SJSA1 (cell line): ENCODE measurements at places on chromosomes 7 and 10. TPM values are rescaled to one million over a fixed set of nuclear protein-coding genes. Genes with fewer than 3 reads are reported as not detected.
A peak's percentile ranks its signal among the peaks of the same experiment; 100 is the strongest.

Gene MMP21
- not detected in 2 replicates for total RNA-seq

Gene OGDHL
- not detected in 2 replicates for total RNA-seq

Gene PGAM2
- 0.13 TPM in 1 of 2 replicates, not detected in the other for total RNA-seq

Gene GPR85
- total RNA-seq, result 2.3 and 7.1 TPM in 2 replicates

Gene ELN
- not detected in 2 replicates for total RNA-seq

Gene UNCX
- not detected in 2 replicates for total RNA-seq

Gene NUB1
- total RNA-seq, result 50.6 and 50.7 TPM in 2 replicates

Gene DCLRE1A
- total RNA-seq, result 10.6 and 14.6 TPM in 2 replicates

Gene ECHS1
- total RNA-seq, result 106 and 145 TPM in 2 replicates

Gene ADAM22
- 0.06 and 0.29 TPM in 2 replicates for total RNA-seq

Gene TCERG1L
- not detected in 2 replicates for total RNA-seq

GRCh38 chr10:64271508-64271907 is 750.3 kb downstream of the REEP3 start:
- no peak for DNase-seq

- no peak for DNase-seq
These were observed 198.3 kb downstream of the ADRA2A start for GRCh38 chr10:111275091-111275490.

DNA sequence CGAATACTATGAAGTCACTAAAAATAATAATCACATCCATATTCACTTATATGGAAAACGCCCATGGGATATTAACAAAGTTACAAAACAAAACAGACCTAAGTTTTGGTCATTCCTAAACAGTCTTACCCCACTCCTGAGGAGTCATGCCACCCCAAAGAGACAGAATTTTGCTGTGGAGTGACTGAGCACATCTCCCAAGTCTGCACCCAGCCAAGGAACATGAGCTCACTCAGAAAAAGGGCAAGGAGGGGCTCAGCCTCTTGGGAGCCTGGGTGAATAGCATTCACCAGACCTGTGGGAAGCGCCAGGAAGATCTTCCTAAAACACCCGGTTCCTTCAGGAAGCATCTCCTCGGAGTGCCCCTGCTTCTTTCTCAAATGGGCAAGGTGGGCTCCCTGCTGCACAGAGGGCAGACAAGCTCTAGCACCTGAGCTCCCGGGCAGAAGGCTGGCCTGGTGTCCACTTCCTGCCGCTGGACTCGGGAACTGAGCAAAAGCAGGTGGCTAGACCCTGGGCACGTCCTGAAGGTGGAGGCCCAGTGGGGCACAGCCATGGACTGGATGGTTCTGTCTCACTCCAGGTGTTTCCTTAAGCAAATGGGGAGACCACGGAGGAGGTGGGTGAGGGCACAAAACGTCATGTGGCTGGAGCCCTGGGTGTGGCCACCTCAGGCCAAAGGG is 31.0 kb downstream of the TNS3 start:
- no peak for DNase-seq

DNA sequence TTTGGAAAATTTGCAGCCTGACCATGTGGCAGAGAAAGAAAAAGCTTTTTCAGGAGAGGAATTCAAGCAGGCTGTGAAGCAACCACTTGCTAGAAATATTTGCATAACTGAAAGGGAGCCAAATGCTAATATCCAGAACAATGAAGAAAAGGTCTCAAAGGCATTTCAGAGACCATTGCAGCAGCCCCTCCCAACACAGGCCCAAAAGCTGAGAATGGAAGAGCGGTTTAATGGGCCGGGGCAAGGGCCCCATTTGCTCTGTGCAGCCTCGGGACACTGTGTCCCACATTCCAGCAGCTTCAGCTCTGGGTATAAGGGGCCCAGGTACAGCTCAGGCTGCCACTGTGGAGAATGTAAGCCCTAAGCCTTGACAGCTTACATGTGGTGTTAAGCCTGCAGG is 918.1 kb upstream of the POT1 start:
- no peak for DNase-seq

DNA sequence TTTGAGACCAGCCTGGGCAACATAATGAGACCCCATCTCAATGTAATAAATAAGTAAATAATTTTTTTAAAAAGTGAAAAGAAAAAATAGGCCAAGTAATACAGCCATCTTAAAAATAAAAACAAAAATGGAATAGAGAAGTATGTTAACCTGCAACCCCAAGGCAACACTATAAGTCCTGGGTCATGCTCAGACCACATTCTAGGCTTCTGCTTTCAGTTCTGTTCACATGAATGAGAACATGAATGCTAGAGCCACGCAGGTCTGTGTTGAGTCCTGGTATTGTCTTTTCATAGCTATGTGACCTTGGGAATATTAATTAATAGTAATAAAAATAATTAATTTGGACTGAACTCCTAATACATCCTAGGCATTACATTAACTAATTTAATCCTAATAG is 284.0 kb downstream of the AUTS2 start:
- DNase-seq, result no peak

DNA sequence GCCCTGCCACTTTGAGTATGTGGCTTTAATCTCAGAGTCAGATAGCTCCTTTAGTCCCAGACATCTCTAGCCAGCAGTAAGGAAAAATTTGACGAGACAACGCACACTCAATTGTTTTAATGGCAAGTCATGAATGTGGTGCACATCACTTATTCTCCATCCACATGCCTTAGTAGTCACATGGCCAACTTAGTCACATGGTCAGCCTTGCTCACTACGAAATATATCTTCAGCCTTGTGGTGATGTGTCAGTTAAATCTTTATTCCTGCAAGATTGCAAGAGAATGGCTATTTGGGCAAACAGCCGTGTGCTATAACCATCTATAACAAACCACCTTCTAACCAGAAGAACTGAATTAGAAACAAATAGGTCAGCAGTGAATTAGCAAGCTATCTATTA is 871.1 kb upstream of the CELF2 start:
- DNase-seq, result no peak

- no peak for DNase-seq
These were observed 199.1 kb upstream of the AKR1E2 start for GRCh38 chr10:4626919-4627318.

- DNase-seq, result no peak
These were observed 24.5 kb downstream of the SCD start for GRCh38 chr10:100371482-100372027.

GRCh38 chr10:21935439-21936023 is 68.0 kb downstream of the DNAJC1 start:
- DNase-seq, result no peak

DNA sequence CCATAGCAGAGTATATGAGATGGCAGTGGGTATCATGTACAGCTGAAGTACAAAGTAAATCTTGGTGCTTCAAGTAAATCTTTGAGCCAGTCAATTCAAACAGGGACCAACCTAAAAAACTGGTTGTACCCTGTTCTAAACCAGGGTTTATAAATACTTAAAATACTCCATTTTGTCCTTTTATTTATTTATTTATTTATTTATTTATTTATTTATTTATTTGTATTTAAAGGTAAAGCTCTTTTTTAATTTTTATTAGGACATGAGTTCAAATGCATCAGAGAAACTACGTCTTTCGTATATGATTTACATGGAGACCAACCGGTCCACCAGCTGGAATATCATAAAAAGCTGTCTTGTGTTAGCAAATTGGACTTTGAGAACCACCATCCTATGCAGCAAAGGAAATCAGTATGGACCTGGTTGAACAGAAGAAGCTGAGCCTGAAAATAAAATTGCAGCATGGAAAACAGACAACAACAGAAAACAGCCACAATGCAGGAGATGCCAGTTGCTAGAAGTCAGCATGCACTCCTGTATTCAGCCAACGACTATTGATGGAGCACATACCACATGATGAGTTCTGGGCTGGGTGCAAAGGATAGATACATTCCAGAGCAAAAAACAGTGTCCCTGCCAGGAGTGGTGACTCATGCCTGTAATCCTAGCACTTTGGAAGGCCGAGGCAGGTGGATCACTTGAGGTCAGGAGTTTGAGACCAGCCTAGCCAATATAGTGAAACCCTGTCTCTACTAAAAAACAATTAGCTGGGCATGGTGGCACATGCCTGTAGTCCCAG is 60.0 kb downstream of the PLXNA4 start:
- DNase-seq, result no peak

DNA sequence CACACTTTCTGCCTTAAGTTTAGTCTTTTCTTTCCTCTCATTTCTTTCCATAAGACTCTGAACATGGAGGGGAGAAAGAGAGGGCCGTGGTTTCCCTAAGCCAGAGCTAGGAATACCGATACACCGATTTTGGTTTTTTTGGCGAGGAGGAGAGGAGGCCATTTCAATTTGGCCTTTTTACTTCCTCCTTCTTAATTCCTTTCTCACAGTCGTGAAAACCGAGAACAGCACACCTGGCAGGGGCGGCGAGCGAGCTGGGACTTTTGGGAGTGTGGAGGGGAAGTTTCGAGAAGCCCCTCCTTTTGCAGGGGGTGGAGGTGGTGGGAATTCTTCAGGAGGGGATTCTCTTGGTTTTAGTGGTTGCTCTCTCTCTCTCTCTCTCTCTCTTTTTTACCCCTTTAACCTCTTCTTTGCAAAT is 6.2 kb downstream of the GATA3 start:
- no peak for DNase-seq

GRCh38 chr10:31770307-31770902 is 158.2 kb downstream of the ARHGAP12 start:
- DNase-seq, result peak; percentile 44

GRCh38 chr7:142445019-142445686 is 187.3 kb upstream of the PRSS58 start:
- no peak for DNase-seq

GRCh38 chr7:47677664-47678063 is 95.8 kb upstream of the TNS3 start:
- DNase-seq, result no peak

- DNase-seq, result no peak
These were observed 7.6 kb downstream of the NFKB2 start for GRCh38 chr10:102403115-102403514.

DNA sequence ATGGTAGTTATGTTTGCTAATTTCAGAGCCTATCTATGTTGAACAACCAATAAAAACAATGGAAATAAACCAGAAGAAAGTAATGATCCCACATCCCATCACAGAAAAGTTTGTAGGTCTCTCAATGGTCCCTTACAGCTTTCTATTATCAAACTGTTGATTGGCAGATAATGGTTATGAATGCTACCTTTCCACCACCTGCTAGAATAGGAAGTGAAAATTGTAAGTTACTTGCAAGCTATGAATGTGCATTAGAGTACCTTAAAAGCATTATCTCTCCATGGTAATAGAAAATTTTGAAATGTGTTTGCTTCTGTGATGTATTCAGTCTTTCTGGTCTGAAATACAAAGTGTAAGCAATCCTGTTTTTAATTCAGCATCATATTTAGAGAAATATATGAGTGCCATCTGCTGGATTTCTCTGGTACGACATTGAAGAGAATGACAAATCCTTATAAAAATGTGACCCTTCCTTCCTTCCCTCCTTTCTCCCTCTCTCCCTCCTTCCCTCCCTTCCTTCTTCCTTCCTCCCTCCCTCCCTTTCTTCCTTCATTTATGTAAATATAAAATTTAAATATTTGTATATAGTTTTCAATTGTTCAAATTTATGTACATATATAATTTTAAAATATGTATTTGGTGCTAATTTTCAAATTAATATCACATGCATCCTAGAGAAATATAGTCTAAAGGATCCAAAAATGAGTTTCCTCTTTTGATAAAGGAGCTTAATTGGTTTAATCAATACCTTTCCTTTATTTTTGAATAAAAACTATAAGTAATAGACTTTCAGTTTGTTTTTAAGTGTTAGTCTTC is 41.4 kb upstream of the PNLIPRP3 start:
- no peak for DNase-seq

GRCh38 chr7:12941512-12941911 is 254.1 kb downstream of the ARL4A start:
- DNase-seq, result no peak

- DNase-seq, result no peak
These were observed 33.7 kb downstream of the ZNF777 start for GRCh38 chr7:149427096-149427680.

- no peak for DNase-seq
These were observed 158.4 kb upstream of the NEBL start for GRCh38 chr10:21055339-21056135.

GRCh38 chr7:27095050-27095896 is 527 bp downstream of the HOXA1 start:
- DNase-seq, result no peak

- no peak for DNase-seq
These were observed 47.3 kb downstream of the NKX6-2 start for GRCh38 chr10:132738454-132739224.

- DNase-seq, result no peak
These were observed 37.3 kb upstream of the CCNY start for GRCh38 chr10:35299016-35299415.

- peak; percentile 37 for DNase-seq
These were observed 208.4 kb downstream of the TPST1 start for GRCh38 chr7:66413379-66414114.

DNA sequence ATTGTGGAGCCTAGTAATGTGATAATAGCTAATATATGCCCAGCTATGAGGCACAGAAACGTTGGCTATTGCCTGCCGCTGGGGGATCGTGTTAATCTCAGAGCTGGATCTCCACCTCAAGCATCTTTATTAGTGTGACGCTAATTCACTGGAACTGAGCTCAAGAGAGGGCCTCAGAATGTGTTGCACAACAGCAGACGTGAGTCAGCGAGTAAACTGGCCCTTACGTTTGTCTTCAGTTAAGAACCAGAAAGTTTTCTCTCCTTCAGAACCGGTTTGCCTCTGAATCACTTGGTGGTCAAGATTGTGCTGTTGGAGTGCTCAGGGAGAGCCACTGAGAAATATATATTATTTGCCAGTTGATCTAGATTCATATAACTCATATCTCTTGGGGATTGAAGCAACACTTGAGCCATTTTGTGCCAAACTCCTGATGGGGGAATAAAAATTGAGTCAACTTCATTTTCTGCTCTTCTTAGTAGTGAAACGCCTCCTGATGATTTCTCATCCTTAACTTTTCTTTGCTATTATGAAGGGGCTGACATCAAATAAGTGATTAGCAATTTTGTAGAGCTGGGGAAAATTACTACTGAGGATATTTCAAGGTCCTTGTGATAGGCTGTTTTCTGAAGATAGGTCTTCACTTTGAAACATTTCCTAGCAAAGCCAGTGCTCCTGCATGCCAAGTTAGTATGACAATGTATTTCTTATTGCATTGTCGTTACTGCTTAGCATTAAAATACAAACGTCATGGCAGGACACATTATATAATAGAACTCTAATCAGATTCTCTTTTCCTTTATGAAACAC is 22.3 kb downstream of the BZW2 start:
- peak; percentile 69 for DNase-seq

DNA sequence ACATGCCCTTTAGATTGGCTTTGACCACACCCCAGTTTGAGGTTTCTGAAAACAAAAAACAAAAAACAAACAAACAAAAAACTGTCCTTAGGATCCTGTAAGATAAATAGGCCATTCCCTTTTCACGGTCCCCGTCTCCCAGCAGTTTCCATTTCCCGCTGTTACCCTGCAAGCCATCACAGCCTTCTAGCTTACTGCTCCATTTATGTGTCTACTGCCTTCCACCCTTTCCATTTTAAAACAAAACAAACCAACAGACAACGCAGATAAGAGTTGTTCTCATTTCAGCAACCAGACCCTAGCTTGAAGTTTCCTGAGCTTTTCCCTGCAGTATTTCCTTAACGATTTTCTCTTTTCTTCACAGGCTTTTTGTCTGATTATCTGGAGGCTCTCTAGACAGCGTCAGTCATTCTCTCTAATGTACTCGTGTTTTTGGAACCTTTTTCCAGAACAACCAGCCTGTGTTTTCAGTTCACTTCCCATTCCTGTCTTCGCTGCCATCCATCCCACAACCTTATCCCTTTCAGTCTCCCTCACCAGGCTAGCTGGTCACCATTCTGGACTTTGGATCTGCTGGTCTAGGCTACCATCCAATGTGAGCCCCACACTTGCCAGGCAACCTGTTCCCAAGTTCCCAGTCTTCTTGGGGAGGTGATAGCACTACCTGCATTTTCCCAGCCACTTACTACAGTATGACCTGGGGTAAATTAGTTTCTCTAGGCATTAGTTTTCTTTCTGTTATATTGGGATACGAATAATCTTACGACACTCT is 317.3 kb upstream of the FZD1 start:
- DNase-seq, result no peak
